ENCODE measurements at places on chromosomes 1 and 21. TPM values are rescaled to one million over a fixed set of nuclear protein-coding genes. Genes with fewer than 3 reads are reported as not detected.

CROCC gene
- 34.1 TPM for total RNA-seq

- H3K4me1 ChIP-seq: no peaks in the 10 kb centered on the region
- H3K36me3 ChIP-seq: no peaks in the 10 kb centered on the region
- no peak for DNase-seq
- H3K4me3 ChIP-seq: no peak overlapping the region
- no peak overlapping the region for H3K27ac ChIP-seq
Measured at GRCh38 chr1:179369751-179370341, 4.1 kb downstream of the AXDND1 start.

DNA sequence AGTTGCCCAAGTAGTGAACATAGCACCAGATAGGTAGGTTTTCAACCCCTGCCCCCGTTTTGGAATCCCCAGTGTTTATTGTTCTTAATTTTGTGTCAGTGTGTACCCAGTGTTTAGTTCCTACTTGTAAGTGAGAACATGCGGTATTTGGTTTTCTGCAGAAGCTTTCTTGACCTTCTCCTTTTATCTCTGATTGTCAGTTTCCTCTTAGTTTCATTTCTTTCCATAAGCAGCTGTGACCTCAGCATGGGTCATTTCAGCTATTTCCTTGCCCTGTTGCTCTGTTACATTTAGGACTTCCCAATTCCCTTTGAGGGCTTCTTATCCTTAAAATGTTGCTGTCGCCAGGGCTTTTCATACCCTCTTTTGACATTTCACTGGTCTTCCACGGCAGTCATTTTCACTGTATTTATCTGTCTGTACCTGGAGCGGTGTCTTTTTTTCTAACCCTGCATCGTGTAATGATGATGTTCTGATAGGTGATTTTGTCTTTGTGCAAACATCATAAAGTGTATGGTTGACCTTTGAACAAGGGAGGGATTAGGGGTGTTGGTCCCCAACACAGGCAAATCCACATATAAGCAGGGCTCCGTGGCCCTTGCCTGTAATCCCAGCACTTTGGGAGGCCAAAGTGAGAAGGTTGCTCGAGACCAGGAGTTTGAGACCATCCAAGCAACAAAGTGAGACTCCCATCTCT is 15.0 kb downstream of the ITSN1 start:
- no peak for DNase-seq
- H3K36me3 ChIP-seq: no peaks in the 10 kb centered on the region
- no peak overlapping the region for H3K27ac ChIP-seq

DNA sequence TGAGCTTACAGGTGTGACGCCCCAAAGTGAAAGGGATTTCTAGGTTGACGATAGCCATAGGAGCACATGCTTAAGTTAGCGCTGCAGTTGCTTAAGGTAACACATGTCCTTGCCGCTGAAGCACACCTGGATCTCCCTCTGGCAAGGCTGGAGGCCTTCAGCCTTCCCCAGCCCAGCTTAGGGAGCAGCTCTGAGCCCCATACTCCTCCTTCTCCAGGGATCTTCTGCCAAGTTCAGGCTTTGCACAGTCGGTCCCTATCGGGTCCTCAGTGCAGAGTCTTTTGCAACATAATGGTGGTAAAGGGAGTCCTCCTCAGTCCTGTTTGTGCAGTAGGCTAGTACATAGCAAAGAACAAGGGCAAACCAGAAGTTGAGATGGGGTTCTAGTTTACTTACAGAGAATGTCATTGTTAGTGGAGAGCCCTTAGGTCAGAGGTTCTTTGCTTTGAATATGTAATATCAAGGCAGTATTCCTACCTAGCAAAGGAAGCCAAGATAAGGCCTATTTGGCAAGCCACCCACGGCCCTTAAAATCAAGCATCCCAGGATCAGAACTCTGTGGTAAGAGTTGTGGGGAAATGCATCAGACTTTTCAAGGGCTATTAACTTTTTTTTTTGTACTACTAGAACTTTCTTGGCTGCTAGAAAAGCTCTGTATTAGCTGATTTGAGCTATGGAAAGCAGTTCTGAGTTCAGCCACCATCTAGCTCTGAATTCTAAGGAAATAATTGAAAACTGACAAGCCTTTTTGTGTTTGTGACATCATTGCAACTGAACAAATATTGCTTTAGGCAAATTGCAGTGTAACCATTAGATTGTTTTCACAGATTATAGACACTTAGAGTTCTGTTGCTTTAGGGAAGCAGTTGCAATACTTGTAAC is 1.4 kb downstream of the EVA1C start:
- H3K27ac ChIP-seq: peak overlapping the region; percentile 100
- no peaks in the 10 kb centered on the region for H3K27me3 ChIP-seq
- no peak for DNase-seq
- H3K4me1 ChIP-seq: peaks cover 5% of the 10 kb centered on the region
- peaks cover 1% of the 10 kb centered on the region for H3K36me3 ChIP-seq

- H3K4me3 ChIP-seq: no peak overlapping the region
- no peak for DNase-seq
- no peaks in the 10 kb centered on the region for H3K27me3 ChIP-seq
Measured at GRCh38 chr1:29346576-29346975, 110.3 kb downstream of the PTPRU start.

- DNase-seq: no peak
- no peaks in the 10 kb centered on the region for H3K27me3 ChIP-seq
- no peaks in the 10 kb centered on the region for H3K4me1 ChIP-seq
- H3K36me3 ChIP-seq: peaks cover 4% of the 10 kb centered on the region
- no peak overlapping the region for H3K27ac ChIP-seq
Measured at GRCh38 chr1:20948101-20948500, 161.0 kb upstream of the HP1BP3 start.
